ENCODE measurements at places on chromosomes 4 and X.

DNA sequence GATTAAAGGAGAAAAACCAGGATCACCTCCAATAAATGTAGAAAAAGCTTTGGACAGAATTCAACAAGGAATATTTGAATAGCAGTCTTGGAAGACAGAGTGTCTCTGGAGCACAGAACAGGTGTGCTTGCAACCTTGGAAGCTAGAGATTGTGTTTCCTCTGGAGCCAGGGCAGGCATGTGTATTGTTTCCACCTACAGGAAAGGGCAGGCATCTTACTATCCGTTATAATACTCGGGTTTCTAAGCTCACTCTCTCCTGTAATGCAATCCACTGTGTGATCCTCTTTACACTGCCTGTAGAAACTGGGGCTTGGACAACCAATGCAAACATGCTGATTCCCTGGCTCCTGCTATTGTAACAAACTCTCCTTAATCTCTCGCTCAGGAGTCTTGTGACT lies 14.4 kb downstream of the CCDC110 start:
- no peak for DNase-seq

GRCh38 chr4:99457270-99457669 lies 22.1 kb upstream of the ADH7 start:
- DNase-seq: no peak

GRCh38 chrX:119015407-119016237 lies 41.2 kb downstream of the LONRF3 start:
- peak; percentile 87 for DNase-seq

DNA sequence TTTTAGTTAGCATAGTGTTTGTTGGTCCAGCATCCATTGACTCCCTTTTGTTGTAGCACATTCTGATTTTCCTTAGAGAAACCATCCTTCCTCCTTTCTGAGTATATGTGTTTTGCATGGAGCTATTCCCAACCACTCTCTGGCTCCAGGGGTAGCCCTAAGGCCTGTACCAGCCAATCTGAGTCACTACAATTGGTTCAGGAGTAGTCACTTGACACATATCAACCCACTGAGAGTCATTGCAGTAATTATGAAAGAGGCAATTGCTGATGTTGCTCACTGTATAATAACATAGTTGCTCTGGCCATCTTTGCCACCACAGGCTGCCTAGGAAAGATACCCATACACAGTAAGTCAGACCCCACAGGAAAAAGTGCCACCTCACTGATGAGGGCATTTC lies 71.2 kb upstream of the GRID2 start:
- peak; percentile 18 for DNase-seq

- DNase-seq: no peak
Observed at GRCh38 chr4:179485781-179486180, 2043.5 kb upstream of the AGA start.

GRCh38 chrX:43566170-43566569 lies 89.9 kb upstream of the MAOA start:
- no peak for DNase-seq

DNA sequence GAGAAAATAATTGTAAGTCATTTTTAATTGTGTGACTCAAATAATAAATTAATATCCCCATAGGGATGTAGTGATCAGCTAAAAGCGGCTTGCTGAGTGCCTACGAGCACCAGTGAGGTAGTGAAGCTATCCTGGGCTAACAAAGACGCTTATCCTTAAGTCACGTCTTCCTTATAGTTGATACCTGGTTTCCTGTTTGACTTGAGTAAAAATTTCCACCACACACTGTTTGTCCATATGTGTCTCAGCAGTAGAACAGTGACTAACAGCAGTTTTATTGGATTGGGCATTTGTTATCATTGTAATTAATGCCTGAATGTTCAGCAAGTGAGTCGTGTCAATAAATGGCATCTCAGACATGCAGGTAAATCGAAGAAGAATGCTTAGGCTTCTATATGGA lies 241.1 kb downstream of the GRXCR1 start:
- DNase-seq: no peak

DNA sequence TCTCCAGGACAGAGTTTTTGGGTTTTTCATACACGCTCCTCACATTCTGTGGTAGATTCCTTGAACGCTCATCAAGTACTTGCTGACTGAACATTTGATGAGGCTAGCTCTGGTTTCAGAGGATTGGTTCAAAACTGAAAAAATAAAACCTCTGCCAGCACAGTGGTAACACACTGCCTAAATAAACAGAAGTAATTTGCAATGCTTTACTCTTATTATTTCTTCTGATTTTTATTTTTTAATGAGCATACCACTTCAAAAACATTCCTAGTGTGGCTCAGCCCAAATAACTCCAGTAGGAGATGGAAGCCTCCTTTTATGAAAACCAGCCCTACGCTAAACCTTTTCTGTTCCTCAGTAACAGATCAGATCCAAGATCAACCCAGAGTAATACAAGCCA lies 72.0 kb upstream of the INTU start:
- no peak for DNase-seq

DNA sequence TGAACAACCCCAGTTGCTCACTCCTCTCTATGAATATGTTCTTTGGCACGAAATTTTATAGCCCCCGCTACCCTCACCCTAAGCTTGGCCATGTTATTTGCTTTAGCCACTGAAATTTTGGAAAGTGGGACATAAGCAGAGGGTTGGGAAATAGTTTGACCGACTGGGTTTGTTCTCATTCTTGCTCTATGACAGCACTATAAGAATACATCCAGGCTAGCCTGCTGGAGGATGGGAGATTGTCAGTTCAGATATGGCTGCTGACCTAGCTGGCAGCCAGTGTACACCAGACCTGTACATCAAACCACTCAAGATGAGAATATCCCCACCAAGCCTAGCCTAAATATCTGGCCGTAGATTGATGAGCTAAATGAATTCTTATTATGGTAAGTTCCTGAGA lies 298.1 kb downstream of the PDGFC start:
- DNase-seq: peak; percentile 74

DNA sequence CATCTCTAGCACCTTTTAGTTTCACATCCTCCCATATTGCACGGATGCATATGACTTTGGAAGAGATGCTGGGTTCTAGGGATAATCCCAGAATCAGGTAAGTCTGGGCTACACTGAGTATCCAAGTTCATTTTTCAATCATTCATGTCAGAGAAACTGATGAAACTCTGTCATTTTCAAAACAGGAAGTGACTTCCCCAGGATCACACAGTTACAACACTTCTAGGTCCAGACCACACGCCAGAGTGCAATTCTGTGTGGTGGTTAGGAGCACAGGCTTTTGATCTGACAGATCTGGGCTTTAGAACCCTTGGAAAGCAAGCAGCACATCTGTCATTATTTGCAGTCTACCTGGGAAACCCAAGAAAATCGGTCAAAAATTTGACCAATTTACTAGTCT lies 52.1 kb upstream of the CDKN2AIP start:
- DNase-seq: no peak

GRCh38 chr4:88054901-88055300 lies 47.5 kb downstream of the PKD2 start:
- DNase-seq: peak; percentile 54

DNA sequence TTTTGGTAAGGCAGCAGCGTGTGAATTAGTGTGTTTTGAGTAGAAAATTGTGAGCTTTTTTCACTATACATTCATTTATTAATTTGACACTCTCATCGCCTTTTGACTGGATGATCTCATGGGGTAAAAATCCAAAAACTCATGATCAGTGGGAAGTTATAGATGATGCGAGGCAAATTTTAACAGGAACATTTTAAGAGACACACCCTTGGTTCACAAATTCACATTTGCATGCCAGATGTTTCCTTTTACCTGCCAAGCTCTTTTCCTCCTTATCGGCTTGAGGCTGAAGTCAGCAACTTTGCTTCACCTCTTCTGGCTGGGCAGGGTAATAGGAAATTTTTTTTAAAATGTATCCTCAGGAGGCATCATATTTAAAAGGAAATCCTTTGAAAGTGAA lies 318.0 kb upstream of the HS3ST1 start:
- DNase-seq: no peak

- DNase-seq: no peak
Observed at GRCh38 chr4:153542834-153543233, 76.7 kb downstream of the TMEM131L start.

DNA sequence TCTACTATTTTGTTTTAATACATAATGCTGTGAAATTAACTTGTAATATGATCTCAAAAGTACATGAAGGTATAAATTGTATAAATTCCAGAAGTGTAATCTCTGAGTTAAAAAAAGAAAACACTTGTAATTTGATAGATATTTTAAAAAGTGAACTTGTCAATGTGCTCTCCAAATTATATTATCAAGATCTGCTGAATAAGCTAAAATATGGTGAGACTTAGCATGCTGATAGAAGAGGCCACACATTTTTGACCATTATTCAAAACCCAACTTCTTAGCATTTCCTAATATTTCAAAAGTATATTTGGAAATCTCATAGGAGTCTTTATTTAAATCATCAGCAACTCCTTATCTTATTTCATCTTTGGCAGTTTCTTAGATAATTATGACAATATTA lies 657.1 kb upstream of the BOD1L1 start:
- no peak for DNase-seq

DNA sequence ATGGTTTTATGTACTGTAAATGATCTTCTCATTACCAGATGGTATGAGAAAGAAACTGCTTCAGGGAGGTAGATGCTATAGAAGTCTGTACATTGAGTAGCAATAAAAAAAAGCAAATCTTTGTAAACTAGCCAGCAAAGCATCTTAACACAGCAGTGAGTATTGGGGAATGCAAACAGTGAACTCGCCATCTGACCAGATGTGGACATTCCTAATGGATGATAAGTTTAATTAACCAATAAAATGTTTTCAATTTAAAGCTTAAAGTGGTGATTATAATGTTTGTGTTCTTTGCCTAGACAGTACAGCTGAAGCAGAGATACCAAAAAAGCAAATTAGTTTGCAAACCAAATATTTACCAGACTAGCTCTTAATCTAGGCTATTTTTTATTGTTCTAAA lies 1144.2 kb downstream of the FAT4 start:
- DNase-seq: peak; percentile 37

DNA sequence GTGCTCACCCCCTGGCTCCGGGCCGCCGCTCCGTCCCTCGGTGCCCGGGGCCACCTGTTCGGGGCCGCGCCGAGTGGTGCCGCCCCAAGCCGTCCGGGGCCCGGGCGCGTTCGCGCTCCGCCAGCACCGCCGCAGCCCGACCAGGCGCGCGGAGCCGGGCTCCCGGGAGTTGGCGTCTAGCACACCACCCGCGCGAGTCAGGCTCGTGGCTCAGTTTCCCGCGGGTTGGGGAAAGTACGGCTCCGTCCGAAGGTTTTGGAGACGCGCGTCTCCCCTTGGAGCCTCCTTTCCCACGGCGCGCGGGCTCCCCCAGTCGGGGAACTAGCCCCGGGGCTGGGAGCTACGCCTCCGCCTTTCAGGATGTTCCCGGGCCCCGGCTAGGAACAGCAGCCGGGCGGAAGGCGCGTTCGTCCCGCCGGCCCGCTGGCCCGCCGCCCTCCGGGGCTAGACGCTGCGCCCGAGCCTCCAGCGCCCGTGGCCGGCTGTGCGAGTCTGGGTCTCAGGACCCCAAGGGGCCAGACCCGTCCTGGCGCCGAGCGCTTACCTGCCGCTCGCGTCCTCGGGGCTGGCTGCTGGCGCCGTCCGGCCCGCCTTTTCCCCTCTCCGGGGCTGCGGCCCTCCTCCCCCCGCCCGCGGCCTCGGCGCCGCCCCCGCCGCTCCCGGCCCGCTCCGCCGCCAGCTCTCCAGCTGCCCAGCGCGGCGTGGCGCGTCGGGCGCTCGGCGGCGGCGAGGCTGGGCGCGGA lies at the start of gene ADGRG2:
ADGRG2 (minus strand) TSS at position 571 of the 743 bp plus-strand sequence. CDS start 53,634 bp downstream, outside the sequence.
- peak; percentile 42 for DNase-seq

GRCh38 chrX:81232218-81232617 lies 30.3 kb downstream of the SH3BGRL start:
- DNase-seq: no peak

DNA sequence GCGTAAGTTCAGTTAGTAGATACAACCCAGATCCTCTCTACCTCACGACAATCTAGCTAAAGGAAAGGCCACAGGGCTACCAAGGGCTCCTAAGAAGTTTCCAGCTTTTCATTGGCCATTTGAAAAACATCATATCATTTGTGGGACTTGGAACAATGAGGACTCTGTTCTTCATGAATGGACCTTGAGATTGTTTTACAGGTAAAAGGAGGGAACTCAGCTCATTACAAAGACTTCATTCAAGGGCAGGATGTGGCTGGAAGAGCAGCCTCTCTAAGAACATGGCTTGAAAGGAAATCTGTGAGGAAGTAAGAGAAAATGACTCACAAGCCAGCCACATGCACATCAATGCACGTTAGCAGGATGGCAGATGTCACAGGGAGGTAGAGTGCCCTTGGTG lies 105.9 kb upstream of the SLC7A11 start:
- DNase-seq: peak; percentile 2

DNA sequence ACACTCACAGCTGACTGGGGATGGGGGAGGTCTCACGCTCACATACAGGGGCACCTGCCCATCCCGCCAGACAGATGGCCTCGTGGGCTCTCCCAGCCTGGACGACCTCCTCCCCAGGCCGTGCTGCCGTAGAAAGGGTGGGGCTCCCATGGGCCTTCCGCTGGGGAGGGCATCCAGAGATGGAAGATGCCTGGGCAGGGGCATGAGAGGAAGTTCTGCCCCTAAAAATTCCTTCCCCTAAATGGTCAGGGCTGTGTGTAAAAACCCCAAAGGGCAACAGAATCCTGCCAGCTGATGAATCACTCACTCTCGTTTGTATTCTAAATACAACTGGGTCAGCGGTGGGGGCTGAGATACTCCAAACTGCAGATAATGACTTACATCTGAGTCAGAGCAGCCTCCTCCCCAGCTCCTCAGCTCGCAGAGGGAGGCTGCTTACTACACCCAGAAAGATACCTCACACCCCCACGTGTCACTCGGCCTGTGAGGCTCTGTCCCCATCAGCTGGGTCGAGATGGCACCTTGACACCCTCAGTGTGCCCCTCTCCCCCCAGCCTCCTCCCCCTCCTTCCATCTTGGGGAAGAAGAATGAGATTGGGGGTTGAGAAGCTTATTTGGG lies 10.1 kb downstream of the WDR1 start:
- peak; percentile 99 for DNase-seq

DNA sequence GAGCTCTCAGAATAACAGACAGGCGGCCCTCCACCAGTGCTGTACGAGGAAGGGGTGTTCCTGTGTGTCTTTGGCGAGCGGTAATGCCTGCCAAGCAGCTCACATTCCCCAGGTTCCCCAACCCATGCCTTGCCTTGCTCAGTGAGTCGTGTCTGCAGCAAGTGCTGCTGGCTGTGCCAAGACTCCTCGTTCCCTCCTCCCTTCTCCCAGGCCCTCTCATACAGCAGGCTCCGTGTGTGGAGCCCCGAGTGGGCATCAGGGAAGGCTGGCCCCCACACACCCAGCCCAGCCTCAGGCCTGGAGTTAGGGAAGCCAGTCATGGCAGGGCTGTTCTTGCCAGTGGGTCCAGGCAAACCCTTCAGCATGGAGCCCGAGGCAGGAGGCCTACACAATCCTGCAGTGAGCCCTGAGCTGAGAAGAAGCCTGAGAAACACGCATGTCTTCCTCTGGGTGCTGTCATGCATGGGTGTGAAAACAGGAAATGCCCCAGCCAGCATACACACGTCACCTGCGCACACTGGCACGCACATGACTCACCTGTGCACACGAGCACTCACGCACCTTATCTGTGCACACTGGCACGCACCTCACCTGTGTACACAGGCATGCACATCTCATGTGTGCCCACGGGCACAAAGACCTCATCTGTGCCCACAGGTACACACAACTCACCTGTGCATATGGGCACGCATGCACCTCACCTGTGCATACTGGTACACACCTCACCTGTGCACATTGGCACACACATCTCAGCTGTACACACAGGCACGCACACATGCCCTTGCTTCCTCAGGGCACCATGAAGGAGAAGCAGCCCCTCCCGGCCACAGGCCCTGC lies 238.7 kb downstream of the DHRSX start:
- DNase-seq: peak; percentile 12
